ENCODE measurements at places on chromosomes 7 and 10.

DNA sequence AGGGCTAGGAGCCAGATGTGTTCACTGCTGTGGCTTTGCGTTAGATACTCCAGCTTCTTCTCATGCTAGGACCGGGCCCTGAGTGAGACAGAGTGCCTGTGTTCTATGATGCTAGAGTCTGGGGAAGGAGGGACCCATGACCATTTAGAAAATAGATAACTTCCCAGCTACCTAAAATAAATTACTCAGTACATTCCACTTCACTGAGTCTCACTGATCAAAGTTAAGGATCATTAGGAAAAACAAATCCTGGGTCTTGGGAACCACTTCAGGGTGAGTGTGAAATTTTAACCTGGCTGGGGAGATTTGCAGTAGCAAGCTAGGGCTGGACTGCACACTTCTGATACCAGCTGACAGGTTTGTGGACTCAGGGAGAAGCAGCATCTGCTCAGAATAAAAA is 138.1 kb downstream of the EMX2 start:
- no peak for DNase-seq

- no peak for DNase-seq
Measured at GRCh38 chr10:116669080-116669479, 48.3 kb downstream of the PNLIPRP2 start.

- DNase-seq, result no peak
Measured at GRCh38 chr7:130232209-130232608, 24.5 kb downstream of the SSMEM1 start.

GRCh38 chr10:35346248-35346647 is 9.9 kb downstream of the CCNY start:
- DNase-seq, result no peak

GRCh38 chr10:26485150-26485941 is 47.2 kb downstream of the APBB1IP start:
- no peak for DNase-seq
